ENCODE measurements at places on chromosomes 2 and 18. TPM values are rescaled to one million over a fixed set of nuclear protein-coding genes. Genes with fewer than 3 reads are reported as not detected.

Gene ATOH8
- not detected for polyA plus RNA-seq

Gene RTP5
- polyA plus RNA-seq, result not detected

Gene SLC9A2
- polyA plus RNA-seq, result 0.02 TPM

Gene RAB27B
- 0.47 TPM for polyA plus RNA-seq

Gene IHH
- not detected for polyA plus RNA-seq

Gene NETO1
- polyA plus RNA-seq, result 9.2 TPM

Gene SPATA3
- polyA plus RNA-seq, result not detected

Gene SRD5A2
- polyA plus RNA-seq, result not detected

Gene CCBE1
- 31.3 TPM for polyA plus RNA-seq

Gene SPP2
- polyA plus RNA-seq, result not detected

Gene OR6B2
- not detected for polyA plus RNA-seq

Measured in foreskin keratinocyte (primary cell).